ENCODE measurements at places on chromosomes 16 and 17.

DNA sequence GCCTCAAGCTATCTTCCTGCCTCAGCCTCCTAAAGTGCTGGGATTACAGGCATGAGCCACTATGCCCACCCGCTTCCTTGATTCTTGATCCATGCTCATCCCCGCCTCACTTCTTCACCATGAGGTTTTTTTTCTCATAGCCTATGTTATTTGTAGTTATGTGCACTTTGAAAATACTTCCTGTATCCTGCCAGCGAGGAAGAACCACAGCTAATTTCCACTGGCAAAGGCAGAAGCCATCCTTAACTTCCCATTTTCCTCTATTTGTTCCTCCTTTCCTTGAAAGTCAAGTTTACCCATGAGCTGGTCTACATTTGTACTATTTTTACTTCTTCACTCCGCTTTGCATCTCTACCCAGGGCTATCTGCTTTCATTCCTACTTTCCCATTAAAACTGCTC is 189.7 kb upstream of the ZFHX3 start:
- no peak for DNase-seq

DNA sequence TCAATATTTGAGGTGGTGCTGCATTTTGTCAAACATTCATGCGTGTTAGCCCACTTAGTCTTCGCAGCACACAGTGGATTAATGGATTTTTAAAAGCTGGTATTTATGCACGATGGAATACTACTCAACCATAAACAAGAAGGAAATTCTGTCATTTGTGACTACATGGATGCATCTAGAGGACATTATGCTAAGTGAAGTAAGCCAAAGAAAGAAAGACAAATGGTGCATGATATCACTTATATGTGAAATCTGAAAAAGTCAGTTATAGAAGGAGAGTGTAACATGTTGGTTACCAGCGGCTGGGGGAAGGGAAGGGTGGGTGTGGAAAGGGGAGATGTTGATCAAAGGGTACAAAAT is 23.0 kb downstream of the HMOX2 start:
- no peak for DNase-seq

GRCh38 chr16:3158510-3159314 is 23.9 kb downstream of the ZNF213 start:
- peak; percentile 33 for DNase-seq

- no peak for DNase-seq
Measured at GRCh38 chr17:42002792-42003301, 14.4 kb downstream of the DNAJC7 start.

GRCh38 chr17:77456271-77456950 is 315.6 kb downstream of the SEC14L1 start:
- no peak for DNase-seq

DNA sequence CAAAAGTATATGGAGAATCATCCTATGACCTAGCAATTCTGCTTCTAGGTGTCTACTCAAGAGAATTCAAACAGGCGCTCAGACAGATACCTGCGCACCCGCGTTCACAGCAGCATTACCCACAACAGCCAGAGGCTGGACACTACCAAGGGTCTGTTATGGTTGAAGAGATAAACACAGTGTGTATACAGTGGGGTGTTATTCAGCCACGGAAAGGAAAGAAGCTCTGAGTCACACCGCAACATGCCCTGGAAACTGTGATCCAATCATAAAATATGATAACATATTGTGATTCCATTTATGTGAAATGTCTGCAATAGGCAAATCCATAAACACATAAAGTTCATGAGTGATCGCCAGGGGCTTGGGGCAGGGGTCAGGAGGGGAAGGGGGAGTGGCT is 18.0 kb upstream of the JPH3 start:
- DNase-seq, result no peak

- DNase-seq, result no peak
Measured at GRCh38 chr16:5900046-5900445, 802.5 kb upstream of the EEF2KMT start.

DNA sequence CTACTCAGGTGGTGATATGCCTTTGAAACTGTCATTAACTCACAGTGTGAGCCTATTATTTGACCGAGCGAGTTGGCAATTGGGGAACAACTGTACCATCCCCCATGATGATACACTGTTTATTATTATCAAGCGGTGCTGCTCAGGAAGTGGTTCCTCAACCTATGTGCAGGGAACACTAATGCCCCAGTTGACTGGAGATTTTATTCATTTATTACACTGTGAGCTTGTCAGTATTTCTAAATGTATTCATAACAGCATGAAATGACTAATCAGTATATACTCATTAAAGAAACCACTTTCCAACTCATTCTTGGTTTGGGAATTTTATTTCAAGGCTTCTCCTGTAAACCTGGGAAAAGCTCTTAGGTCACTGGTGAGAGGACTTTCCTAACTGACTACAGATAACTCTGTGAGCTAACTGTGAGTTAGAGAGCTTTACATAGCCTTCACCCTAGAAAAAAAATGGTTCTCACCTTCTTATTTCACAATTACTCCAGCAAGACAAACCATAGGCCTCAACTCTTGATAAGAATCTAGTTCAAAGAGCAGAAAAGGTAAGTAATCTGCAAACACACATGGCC is 42.4 kb downstream of the NXPH3 start:
- DNase-seq, result no peak

DNA sequence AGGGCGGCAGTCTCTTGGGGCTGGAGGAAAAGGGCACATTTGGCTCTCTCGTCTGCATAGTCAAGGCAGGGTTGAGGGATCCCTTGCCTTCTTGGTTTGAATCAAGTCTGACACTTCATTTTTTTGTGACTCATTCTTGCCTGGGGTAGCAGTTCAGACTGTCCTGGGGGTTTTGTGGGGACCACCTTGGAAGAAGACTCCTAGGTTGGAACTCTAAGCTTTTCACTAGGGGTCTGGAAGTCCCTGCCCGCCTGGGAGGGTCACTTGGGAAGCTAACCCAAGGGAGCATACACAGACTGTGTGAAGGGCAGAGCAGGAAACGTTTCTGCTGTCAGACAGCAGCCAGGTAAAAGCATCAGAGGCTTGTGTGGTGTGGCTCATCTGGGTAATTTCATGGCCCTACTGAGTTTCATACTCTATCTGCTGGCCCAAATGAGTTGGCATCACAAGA is 11.3 kb downstream of the YPEL2 start:
- DNase-seq, result no peak

GRCh38 chr17:42409523-42410318 is 13.3 kb downstream of the CAVIN1 start:
- peak; percentile 71 for DNase-seq

DNA sequence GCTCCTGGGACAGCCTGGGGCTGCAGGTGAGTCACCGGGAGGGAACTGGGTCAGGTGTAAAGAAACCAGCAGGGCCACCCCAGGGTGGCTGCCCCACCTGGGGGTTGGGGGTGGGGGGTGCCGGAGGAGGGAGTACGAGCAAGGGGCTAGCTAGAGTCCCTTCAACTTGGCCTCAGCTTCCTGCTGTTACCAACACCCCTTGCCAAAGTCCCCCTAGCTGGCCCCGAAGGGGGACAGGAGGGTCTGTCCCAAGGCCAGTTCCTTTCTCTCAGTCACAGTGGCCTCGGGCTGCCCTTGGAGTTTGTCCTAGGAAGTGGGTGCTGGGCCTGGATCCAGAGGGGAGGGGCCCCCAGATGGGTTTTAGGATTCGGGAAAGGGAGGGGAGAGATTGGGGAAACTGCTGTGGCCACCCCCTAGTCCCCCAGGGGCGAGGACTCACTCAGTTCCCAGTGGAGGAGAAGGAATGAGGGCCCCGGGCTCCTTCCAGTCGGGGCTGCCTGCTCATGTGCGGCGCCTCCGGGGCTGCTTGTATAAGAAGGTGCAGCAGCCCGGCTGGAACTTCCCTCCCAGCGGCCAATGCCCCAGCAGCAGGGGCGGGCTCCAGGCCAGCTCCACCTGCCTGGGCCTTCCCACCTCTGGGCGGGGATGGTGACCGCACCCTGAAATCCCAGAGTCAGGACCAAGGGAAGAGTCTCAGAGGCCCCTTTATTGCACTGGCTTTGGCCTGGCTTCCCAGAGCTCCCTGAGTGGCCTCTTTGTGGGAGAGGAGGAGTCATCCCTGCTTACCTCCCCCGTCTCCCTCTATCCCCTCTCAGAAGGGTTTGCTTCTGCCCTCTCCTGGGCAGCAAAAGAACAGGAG is 7.3 kb downstream of the ARHGAP27 start:
- DNase-seq, result no peak

- DNase-seq, result no peak
Measured at GRCh38 chr16:56532714-56533113, 12.9 kb upstream of the BBS2 start.

GRCh38 chr16:67807148-67807682 is 526 bp downstream of the TSNAXIP1 start:
- DNase-seq, result no peak

DNA sequence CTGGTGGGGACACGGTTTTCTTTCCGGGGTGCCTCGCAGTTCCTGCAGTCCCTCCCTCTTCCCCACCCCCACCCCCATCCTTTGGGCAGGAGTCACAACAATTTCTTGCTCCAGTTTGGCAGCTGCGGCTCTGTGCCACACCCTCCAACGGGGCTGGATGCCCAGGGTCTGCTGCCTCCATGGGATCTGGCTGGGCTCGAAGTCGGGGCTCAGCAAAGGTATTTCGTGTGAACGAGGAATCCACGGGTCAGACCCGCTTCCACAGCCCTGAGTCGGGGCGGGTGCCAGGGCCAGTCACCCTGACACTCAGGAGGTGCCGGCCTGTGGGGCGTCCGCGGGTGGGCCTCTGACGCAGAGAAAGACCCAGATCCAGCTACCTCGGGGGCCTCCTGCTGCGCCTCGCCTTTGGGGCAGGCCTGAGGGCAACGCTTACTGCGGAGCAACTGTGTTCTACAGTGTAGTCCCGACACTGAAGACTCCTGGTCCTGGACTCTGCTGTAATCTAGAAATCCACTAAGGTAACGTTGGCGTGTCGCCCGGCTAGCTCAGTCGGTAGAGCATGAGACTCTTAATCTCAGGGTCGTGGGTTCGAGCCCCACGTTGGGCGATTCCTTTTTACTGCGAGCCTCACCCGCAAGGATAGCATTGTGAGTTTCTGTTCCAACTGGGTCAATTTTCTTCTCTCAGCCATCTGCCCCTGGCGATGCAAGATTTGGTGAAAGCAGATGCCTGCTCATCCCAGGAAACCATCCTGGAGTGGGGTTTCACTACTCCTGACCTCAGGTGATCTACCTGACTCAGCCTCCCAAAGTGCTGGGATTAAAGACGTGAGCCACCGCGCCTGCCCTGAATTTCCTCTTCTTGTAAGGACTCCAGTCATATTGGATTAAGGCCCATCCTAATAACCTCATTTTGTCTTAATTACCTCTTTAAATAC is 12.6 kb upstream of the OR1F1 start:
- no peak for DNase-seq

GRCh38 chr17:37859451-37859850 is 64.8 kb upstream of the TBC1D3K start:
- DNase-seq, result no peak

- no peak for DNase-seq
Measured at GRCh38 chr17:37802712-37803416, 58.0 kb upstream of the HNF1B start.

DNA sequence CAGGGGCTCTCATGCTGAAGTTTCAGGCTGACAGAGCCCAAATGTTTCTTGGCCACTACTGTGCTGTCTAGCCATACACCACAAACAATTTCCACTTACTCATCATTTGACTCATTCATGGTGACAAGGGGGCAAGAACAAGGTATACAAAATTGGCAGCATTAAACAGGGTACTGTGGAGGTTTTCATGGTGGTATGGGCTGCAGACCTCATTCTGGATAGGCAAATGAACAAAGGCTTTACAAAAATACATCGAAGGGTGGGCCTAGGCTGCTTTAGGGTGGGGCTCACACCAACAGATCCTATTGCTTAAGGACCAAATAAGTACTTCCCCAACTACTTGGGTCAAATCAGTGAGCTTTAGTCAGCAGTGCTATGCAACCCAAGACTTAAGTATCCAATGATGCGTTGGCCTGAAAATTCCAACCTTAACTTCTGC is 53.0 kb downstream of the N4BP1 start:
- no peak for DNase-seq

DNA sequence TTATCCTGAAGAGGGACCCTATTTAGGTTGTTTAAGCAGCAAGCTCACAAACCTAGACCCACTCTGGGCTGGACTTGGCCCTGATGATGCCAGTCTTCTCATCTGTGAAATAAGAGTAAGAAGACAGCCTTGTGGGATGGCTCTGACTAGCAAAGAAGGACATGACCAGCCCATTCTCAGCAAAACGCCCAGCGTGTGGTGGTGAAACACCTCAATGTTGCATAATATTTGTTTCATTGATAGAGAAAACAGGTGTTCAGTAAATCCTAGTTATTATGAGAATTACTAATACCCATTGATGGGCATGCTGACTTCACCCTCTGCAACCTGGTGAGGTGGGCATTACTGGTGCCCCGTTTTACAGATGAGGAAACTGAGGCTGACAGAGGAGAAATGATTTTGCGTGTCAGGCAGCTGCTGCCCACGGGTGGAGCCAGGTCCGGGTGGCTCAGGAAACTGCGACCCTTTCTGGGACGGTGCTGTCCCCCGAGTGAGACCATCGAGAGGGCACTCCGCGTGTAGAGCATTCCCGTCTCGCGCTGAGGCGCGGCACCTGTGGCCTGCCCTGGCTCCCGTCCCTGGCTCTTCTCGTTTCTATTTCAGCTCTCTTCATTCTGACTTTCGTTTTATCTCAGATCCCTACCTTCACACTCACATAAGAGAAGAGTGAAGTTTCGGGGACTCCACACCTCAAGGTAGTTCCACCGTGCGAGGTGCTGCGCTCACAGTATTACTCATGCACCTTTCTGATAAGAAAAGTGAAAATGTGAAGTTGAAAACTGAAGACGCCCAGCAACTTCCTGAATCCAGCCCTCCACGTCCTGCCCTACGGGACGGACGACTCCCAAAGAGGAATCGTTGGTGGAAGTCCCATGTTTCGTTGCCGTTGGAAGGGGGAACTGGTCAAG is 48.5 kb downstream of the IRF8 start:
- no peak for DNase-seq

- DNase-seq, result no peak
Measured at GRCh38 chr17:72643575-72644216, 448.8 kb downstream of the SLC39A11 start.

- DNase-seq, result peak; percentile 15
Measured at GRCh38 chr16:1105888-1106620, 10.0 kb upstream of the C1QTNF8 start.

DNA sequence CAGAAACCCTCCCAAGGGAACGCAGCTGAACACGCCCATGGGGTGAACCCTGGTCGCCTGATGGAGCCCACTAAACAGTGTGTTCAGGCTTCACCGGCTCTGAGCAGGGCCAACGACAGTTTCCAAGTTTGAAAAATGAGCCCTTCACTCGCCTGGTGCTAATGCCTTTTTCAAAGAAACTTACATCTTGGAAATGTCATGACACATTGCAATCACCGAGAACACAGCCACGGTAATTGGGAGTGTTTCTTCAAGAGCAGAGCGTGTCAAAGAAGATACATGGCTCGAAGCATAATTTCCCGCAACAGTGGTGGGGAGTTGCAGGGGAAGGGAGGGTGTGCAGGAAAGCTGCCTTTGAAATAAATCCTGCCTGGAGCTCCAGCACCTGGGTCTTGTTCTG is 463.2 kb downstream of the TMEM114 start:
- no peak for DNase-seq

DNA sequence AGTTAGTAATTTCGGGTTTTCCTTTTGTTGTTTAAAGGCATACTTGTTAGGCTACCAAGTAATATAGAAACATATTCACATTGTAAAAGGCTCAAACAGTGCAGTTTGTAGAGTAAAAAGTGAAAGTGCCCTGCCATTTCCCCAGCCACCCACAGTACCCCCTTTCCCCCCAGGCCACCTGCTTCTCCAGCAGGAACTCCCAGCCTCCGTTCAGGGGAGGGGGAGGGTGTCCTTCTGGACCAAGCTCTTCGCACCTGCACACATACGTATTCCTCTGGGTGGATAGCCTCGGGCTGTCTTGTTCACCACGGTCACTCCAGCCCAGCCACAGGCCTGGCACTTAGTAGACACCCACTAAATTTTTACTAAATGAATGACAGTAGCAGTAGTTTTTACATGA is 144.5 kb downstream of the CLEC16A start:
- DNase-seq, result no peak

Measured in pulmonary artery endothelial cell (primary cell).